Hindlimb muscle (tissue), 1 donor: ENCODE measurements at places on chromosomes 2 and 18. TPM values are rescaled to one million over a fixed set of nuclear protein-coding genes. Genes with fewer than 3 reads are reported as not detected.

DNA sequence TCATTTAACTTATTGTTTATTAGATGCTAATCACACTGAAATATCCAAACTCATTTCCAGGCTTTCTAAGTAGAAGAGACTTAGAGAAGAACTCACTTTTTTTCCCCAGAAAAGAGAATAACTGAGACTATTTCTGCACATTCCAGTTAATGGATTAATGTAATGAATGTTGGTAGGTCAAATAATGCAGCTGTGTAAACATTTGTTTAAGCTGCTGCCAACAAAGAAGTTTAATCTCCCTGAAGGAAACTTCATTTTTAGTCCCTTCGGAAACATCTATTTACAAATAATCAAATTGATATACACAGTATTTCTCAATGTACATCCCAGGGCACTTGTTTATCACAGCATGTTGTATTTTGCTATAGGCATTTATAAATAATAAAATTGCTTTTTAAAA, 126.9 kb downstream of the KCNS3 start:
- no peak for DNase-seq

FIGN gene
- polyA plus RNA-seq = 0.99 TPM

DNA sequence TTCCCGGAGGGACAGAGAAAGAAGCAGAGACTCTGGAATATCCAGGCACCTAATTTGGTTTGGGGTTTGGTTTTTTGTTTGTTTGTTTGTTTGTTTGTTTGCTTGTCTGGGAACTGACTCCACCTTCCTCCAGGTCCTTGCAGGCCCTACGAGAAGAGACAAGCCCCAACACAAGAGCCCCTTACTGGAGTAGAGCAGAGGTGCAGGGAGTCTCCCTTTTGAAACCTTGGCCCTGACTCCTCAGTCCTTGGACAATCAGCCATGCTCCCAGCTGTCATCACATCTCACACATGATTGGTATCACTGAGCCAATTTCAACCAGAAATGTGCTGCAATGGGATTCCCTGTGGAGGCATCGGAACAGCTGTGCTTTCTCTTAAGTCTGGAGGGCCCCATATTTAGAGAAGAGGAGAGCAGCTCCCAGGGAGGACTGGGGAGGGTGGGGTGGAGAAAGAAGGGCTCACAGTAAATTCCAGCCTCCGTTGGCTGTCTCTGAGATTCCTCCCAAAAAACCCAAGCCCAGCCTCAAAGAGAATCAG, 279.9 kb upstream of the NCKAP5 start:
- DNase-seq = no peak

DNA sequence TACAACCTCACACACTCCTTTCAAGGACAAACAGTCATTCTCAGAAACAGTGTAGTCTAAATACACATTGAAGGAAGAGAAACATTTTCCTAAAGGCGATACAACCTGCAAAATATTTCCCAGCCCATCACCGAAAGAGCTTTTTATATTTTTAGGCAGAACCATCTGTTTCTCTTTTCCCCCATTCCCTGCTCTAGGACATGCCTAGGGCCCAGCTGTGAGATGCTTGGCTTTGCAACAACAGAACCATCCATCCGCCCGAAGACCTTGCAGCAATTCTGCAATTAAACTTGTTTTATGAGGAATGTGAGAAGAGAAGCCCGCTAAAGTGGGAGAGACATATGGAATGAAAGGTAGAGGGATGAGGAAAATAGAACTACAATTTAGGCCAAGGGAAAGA, 105.6 kb upstream of the RFX8 start:
- DNase-seq = no peak

UGT1A5 gene
- not detected for polyA plus RNA-seq

DNA sequence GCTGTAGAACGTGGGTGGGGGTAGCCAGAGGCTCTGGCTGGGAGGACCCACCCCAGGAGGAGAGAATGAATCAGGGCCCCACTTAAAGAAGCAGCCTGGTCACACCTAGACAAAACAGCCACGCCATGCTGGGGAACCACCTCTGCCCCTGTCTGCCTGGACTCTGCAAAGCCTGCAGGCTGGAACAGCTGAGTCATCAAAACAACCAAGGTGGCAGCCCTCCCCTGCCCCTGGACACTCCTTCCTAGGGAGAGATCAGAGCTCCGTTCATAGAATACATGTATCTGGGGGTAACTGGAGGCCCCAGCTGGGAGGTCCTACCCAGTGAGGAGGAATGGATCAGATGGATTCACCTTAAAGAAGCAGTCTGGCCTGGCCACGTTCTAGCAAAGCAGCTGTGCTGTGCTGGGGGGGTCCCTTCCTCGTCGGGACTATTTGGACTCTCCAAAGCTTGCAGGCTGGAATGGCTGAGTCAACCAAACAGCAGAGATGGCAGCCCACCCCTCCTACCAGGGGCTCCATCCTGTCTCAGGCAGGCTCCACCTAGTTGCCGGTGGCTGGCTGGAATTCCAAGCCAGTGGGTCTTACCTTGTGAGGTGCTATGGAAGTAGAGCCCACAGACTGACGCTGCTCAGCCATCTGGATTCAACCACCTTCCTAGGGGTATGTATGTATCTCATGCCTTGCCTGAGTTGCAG, 50.5 kb upstream of the NT5C1B start:
- no peak for DNase-seq

GRCh38 chr2:107282135-107282534, 396.2 kb upstream of the ST6GAL2 start:
- no peak for DNase-seq

DNA sequence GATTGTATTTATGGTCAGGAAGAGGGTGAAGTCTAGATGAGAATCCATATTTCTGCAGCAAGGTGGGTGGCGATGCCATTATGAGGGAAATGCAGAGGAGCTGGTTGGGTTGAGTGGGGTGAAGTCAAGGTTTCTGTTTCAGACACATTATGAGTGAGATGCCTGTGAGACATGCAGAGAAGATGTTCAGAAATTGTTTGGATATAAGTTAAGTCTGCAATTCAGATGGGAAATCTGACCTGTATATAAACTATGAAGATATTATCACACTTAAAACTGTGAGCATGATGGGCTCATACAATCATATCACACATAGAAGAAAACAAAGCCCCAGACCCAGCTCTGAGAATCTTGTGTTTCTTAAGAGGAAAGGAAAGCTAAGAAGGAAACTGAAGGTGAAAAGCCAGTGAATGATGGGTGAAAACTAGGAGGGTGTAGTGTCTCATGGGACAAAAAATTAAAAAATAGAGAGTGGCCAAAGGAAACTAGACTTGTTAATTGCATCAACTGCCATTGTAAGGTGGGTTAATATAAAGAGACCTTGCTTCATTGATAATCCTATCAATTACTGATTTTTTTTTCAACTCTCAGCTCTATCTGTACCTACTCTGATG, 14.2 kb downstream of the GALNT5 start:
- no peak for DNase-seq

DNA sequence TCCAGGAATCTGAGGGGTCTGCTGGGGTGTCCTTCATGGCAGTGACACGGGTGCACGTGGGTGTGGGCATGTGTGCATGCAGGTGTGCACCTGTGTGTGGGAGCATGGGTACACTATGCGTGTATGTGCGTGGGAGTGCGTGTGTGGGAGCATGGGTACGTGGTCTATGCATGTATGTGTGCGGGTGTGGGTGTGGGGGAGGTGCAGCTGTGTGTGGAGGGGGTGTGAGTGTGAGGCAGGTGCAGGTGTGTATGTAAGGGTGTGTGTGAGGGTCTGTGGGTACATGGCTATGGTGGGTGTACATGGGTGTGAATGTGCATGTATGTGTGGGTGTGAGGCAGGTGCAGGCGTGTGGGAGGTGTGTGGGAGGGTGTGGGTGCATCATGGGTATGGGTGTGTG, 36.3 kb downstream of the EIPR1 start:
- no peak for DNase-seq

AGBL5 gene
- polyA plus RNA-seq = 18.8 TPM

- peak; percentile 48 for DNase-seq
Observed at GRCh38 chr2:95115418-95115817, 6.2 kb downstream of the MRPS5 start.

DNA sequence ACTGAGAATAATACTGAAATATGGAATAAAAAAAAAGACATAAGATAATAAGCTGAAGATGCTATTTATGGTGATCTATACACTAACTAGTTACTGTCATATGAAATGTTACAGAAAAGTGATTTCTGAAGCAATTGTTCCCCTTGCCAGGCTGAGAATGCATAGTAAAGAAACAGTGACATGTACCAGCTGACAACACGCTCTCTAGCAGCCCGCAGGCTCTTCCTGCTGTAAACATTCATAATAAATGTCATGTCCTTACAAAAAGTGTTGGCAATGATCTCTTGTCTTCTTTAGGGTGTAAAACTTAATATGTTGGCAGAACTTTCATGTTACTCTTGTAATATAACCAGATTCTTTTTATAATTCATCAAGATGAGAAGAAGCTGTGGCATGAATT, 1171.3 kb downstream of the DSC3 start:
- no peak for DNase-seq

GRCh38 chr2:47360283-47360682, 42.7 kb upstream of the MSH2 start:
- DNase-seq = no peak

DNA sequence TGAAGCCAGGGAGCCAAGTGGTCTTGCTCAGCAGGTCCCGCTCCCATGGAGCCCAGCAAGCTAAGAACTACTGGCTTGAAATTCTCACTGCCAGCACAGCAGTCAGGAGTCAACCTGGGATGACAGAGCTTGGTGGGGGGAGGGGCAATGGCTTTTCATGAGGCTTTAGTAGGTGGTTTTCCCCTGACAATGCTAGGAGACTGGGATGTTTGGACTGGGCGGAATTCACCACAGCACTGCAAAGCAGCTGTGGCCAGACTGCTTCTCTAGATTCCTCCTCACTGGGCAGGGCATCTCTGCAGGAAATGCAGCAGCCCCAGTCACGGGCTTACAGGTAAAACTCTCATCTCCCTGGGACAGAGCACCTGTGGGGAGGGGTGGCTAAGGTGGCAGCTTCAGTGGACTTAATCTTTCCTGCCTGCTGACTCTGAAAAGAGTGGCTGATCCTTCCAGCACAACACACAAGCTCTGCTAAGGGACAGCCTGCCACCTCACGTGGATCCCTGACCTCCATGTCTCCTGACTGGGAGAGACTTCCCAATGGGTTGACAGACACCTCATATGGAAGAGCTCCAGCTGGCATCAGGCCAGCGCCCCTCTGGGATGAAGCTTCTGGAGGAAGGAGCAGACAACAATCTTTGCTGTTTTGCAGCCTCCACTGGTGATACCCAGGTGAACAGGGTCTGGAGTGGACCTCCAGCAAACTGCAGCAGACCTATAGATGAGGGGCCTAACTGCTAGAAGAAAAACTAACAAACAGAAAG, 349.7 kb upstream of the ST6GAL2 start:
- no peak for DNase-seq

DSG4 gene
- not detected for polyA plus RNA-seq

GRCh38 chr18:29377346-29377745, 1200.4 kb upstream of the CDH2 start:
- no peak for DNase-seq

CFAP221 gene
- 0.15 TPM for polyA plus RNA-seq

DNA sequence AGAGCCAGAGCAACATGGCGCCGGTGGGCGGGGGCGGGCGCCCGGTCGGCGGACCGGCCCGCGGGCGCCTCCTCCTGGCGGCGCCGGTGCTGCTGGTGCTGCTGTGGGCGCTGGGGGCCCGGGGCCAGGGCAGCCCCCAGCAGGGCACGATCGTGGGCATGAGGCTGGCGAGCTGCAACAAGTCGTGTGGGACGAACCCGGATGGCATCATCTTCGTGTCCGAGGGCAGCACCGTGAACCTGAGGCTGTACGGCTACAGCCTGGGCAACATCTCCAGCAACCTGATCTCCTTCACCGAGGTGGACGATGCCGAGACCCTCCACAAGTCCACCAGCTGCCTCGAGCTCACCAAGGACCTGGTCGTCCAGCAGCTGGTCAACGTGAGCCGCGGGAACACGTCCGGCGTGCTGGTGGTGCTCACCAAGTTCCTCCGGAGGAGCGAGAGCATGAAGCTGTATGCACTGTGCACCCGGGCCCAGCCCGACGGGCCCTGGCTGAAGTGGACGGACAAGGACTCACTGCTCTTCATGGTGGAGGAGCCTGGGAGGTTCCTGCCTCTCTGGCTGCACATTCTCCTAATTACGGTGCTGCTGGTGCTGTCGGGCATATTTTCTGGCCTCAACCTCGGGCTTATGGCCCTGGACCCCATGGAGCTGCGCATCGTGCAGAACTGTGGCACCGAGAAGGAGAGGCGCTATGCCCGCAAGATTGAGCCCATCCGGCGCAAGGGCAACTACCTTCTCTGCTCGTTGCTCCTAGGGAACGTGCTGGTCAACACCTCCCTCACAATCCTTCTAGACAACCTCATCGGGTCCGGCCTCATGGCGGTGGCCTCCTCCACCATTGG, 507 bp downstream of the CNNM4 start:
- peak; percentile 46 for DNase-seq

RGPD4 gene
- polyA plus RNA-seq = not detected

- no peak for DNase-seq
Observed at GRCh38 chr2:69992310-69993047, 31.0 kb upstream of the ASPRV1 start.

GRCh38 chr18:69215161-69215560, 185.5 kb upstream of the DOK6 start:
- DNase-seq = no peak

DNA sequence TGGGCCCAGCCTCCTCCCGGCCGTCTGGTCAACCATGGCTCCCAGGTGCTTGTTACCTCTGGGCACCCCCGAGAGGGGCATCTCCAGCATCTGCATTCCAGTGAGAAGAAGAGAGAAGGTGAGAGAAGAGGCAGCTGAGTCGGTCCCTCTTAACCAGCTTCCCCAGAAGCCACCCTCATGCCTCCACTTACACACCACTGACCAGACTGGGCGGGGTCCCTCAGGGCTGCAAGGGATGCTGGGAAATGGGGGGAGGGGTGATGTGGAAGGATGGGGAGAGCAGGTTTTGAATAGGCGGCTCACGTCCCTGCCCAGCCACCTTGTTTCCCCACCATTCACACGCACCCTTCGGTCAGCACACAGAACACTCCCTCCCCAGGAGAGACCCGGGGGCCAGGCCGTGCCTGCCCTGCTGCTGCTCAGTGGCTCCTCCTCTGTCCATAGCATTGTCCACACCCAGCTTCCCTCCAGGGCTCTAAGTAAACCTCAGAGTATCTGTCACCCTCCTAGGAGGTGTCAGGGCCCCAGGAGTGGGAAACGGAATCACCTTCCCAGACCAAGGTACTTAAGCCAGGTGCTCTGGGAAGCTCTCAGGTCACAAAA, 34.7 kb downstream of the GBX2 start:
- DNase-seq = no peak

FBXO15 gene
- 0.57 TPM for polyA plus RNA-seq

GRCh38 chr2:106158131-106158530, 36.0 kb downstream of the UXS1 start:
- no peak for DNase-seq

ZSWIM2 gene
- polyA plus RNA-seq = not detected
